Body of pancreas (tissue), 4 donors: ENCODE measurements at places on chromosomes 2 and 18.

GRCh38 chr2:126786765-126787164, 111.9 kb upstream of the TEX51 start:
- no peak for DNase-seq

DNA sequence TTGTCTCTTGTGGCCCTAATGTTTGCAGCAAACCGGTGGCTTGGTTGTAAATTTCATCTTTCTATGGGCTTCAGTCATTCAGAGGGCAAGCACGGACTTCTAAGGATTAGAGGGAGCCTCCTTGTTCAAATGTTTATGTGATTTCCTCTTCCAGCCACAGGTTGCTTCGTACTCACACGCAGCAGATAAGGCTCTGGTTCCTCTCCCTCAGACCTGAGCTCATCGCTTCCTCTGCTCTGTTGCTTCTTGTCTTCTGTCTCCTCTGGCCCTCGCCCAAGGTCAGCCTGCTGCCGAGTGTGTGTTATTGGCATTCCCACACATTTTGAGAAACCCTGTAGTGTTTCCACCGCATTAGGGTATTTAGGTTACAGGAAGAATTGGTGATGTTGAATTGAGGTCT, 44.0 kb downstream of the MYL12B start:
- DNase-seq, result no peak

DNA sequence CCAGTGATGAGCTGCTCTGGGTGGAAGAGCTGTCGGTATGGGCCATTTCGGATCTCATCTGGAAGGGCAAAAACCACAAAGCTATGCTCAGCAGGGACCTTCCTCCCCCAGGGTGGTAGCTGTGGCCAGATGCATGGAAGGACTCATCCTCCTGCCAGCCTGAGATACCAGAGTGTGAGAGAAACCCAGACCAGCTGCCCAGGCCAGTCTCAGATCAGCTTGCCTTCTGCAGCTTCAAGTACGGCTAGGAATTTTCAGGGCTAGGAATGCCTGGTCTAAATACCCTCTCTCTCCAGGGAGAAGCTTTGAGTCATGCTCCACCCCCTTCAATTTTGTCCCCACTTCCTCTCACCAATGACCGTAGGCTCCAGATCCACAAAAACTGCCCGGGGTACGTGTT, 1.4 kb upstream of the TUBA4B start:
- DNase-seq, result no peak

- no peak for DNase-seq
Observed at GRCh38 chr18:77851802-77852201, 602.2 kb downstream of the GALR1 start.
